Colonic mucosa (tissue), 4 donors: ENCODE measurements at places on chromosomes 2 and 18.

- DNase-seq = no peak
Observed at GRCh38 chr18:50638016-50638883, 78.4 kb downstream of the MAPK4 start.

- DNase-seq = peak; percentile 33
Observed at GRCh38 chr2:222052934-222053367, 245.8 kb downstream of the PAX3 start.

GRCh38 chr2:120773186-120773800 lies 37.6 kb downstream of the GLI2 start:
- no peak for DNase-seq

DNA sequence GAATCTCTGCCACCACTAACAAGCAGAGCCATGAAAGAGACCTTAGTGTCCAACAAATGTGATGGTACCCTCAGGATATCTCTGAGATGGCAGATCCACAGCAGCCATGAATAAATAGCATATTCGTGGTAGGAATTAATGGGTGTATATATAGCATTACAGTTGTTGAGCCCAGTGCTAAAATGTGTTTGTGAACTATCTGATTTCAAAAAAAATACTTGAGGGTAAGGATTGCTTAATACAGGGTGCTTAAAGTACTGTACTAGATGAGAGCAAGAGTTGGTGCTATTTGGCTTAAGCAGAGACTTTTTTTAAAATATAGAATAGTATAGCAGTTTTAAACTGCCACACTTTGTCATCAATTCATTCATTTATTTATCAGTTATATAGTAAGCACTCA lies 101.5 kb upstream of the GALNT5 start:
- DNase-seq = no peak

DNA sequence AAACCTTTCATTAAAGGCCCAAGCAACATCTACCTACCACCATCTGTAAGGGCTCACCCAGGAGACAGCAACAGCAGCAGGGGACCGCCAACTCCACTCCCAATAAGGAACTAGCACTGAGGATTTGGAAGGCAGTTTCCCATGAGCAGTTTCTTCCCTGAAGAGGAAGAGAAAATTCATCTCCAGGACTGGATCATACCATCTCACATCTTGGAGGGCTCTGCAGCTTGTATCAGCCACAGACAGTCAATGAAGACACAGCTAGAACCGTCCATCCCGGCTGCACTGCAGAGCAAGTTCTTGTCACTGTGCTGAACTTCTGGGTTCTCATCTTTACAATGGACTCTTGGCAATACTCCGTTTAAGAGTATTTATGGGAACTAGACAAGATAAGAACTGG lies 2.8 kb upstream of the GYPC start:
- no peak for DNase-seq

DNA sequence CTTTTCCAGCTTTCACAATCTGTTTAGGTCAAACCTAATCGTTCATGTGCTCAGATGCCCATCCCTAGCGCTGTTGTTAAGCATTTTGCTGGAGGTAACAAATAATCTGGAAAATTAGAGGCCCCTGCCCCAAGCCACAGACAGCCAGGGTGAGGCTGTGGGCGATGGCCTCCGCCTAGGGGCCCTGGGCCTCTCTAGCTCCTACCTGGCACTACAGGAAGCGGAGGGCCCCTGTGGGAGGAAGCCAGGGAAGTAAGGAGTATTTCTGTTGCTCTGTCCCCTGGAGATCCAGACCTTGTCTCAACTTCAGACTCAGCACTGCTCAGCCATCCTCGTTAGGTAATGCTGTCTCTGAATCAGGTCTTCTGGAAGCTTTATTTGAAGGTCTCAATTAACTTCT lies 12.4 kb upstream of the FOSL2 start:
- no peak for DNase-seq

DNA sequence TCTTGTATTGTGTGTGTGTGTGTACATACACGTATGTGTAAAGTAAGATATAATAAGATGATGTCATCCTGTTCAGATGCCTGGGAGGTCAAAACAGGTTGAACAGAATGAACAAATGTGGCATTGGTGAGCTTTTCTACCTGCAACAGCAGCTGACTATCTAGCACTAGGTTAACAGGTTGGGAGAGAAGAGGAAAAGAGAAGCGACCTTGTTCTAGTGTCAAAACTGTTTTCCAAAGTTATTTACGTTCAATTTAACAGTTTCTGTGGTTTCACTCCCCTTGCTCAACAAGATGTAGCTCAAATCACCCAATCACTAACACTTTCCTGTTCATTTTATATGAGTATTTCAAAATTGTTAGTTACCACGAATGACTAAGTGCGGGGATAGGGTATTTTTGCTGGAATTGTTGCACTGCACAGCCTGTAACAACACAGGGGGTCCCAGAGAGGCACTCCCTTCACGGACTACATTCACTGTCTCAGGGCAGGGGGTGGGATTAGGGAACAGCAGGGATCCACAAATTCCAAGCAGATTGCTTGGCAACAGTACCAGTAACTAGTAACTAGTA lies 67.5 kb upstream of the DTNB start:
- no peak for DNase-seq

- no peak for DNase-seq
Observed at GRCh38 chr2:227322530-227323205, 2.4 kb upstream of the MFF start.

DNA sequence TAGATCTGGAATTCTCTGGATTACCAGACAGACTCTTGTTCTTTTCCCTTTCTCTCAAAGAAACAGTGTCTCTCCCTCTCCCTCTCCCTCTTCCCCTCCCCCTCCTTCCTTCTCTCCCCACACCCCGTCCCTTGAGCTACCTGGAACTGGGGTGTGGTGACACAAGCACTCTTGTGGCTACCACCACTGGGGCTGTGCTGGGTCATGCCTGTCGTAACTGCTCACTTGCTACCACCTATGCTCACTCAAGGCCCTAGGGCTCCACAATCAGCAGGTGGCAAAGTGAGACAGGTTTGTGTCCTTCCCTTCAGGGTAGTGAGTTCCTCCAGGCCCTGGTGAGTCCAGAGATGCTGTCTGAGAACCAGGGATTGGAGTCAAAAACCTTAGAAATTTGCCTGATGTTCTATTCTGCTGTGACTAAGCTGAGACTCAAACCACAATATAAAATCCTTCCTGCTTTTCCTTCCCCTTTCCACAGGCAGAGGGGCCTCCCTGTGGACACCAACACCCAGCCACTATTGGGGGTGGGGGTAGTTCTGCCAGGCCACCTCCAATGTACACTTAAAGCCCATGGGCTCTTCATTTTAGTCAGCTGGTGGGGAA lies 70.8 kb downstream of the OXER1 start:
- DNase-seq = no peak

GRCh38 chr2:41194230-41194629 lies 742.3 kb upstream of the SLC8A1 start:
- no peak for DNase-seq

GRCh38 chr2:15936277-15937104 lies 3.9 kb upstream of the MYCN start:
- DNase-seq = no peak

DNA sequence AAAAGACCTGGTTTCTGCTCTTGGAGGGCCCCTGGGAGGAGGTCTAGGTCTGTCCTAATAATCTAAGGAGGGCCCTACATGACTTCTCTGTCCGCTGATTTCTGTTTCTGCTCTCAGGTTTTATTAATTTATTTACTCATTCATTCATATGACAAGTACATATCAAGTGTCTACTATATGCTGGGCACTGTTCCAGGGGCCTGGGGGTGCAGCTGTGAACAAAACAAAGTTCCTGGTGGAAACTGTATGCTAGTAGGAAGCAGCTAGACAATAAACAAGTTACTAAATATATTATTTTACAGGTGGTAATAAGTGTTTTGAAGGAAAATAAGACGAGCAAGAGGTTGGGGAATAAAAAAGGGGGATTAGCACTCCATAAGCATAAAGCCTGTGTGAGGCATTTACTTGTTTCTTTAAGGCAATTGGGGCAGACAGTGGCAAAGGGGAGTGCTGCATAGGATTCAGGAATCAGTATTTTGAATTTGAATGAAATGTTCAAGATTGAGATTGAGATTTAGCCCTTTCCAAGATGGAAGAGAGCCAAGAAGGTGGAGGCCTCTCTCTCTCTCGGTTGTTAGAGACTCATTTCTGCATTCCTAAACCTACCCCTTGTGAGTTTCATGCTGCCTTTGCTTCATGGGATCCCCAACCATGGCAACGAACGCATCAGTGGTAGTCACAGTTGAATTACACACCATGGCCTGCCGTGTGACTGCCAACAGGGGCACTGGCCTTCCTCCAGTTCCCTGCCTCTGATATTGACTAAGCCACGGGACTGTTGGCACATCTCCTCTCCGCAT lies 28.3 kb downstream of the DRC1 start:
- no peak for DNase-seq

DNA sequence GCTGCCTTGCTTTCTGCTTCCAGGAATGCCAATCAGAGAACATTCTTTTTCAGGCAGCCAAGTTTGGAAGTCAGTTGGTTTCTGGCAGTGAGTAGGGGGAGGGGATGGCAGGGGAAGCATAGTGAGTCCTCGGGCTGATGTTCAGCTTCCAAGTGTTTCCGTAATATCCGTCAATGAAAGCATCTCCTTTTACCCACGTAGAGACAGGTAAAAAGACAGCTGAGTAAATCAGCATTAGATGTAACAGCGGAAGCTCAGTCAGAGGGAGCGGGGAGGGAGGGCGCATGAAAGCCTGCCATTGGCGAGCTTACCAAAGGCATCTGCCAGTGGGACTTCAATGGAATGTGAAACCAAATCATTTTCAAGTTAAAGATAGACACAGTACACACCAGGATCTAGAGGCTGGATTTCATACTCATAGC lies 117.1 kb upstream of the DTNA start:
- DNase-seq = no peak

DNA sequence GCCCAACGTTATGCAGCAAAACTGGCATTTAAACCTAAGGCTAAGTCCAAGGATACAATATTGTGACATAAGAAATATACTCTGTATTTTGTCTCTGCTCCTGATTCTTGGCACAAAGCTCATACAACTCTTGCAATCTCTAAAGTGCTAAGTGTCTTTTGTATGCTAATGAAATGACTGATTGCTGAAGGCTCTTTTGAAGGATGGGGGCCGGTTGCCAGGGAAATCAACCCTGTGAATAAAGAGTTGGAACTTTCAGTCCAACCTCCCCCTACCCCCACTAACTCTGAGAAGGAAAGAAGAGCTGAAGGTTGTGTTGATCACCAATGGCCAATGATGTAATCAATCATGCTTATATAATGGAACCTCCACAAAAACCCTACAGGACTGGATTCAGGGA lies 40.3 kb downstream of the SESTD1 start:
- DNase-seq = no peak

DNA sequence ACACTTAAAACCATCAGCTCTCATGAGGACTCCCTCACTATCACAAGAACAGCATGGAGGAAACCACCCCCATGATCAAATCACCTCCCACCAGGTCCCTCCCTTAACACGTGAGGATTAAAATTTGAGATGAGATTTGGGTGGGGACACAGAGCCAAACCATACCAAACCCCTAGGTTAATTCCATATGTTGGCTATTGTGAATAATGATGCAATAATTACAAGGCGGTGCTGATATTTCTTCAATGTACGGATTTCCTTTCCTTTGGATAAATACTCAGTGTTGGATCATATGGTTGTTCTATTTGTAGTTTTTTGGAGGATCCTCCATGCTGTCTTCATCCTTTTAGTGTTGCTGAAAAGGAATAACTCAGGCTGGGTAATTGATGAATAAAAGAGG lies 652.1 kb upstream of the PKDCC start:
- no peak for DNase-seq

DNA sequence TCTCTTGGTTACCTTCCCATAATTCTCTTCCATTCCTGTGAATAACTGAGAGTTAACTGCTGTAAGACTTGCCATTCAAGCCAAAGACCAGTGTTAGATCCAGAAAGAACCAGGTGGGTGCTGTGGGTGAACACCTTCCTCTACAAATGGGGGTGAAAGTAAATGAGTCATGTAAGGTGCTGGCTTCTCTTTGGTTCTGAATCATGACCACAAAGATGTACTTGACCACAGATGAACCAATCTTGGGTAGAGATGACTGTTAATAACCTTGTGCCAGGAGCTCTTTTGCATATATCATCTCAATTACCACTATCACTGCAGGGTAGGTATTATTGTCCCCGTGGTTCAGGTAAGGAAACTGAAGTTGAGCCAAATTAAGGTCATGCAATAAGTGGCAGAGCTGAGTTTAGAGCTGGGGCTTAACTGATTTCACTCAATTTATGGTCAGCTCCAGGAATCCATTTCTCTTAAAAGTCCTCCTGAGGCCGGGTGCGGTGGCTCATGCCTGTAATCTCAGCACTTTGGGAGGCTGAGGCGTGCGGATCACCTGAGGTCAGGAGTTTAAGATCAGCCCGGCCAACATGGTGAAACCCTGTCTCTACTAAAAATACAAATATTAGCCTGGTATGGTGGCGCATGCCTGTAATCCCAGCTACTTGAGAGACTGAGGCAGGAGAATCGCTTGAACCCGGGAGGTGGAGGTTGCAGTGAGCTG lies 244.9 kb upstream of the CXCR4 start:
- no peak for DNase-seq

GRCh38 chr2:164186591-164186990 lies 434.7 kb downstream of the GRB14 start:
- DNase-seq = no peak

GRCh38 chr18:61637905-61638595 lies 254.8 kb downstream of the RNF152 start:
- DNase-seq = peak; percentile 64

GRCh38 chr2:217160103-217160743 lies 300.4 kb upstream of the TNP1 start:
- no peak for DNase-seq

DNA sequence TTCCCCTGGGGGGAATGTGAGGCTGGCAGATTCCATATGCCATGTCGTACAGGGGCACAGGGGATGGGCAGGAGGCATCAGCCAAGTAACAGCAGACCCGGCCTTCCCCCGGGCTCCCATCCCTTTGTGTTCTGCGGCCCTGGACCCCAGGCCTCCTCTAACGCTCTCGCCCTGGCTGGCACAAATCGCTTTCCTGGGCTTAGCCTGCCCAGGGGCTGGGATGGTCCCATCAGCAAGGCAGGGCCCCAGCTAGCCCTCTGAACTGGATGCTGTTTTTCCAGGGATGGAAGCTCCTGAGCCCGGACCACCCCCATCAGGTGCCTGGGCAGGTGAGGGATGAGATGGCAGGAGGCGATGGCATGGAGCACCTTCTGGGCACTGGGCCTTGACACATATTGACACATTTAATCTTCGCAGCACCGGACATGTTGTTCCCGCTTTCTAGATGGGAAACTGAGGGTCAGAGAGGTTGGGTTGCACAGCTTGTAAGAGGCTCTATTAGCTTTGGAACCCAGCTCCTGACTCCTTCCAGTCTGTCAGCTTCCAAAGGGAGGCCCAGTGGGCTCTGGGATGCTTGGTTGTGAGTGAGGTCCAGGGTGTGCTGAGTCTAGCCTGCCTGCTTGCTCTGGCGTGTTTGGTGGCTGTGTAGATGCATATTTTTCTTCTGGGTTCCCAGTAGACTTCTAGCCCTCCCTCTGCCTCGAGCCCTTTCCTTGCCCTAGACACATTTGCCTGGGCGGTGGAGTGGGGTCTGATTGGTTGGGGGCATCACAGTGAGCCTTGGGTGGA lies 40.3 kb downstream of the GLI2 start:
- no peak for DNase-seq

GRCh38 chr2:2260696-2261268 lies 70.3 kb downstream of the MYT1L start:
- no peak for DNase-seq
